ENCODE measurements at places on chromosomes 12 and 14.

- DNase-seq: no peak
Observed at GRCh38 chr12:118025168-118025567, 8.7 kb downstream of the RFC5 start.

DNA sequence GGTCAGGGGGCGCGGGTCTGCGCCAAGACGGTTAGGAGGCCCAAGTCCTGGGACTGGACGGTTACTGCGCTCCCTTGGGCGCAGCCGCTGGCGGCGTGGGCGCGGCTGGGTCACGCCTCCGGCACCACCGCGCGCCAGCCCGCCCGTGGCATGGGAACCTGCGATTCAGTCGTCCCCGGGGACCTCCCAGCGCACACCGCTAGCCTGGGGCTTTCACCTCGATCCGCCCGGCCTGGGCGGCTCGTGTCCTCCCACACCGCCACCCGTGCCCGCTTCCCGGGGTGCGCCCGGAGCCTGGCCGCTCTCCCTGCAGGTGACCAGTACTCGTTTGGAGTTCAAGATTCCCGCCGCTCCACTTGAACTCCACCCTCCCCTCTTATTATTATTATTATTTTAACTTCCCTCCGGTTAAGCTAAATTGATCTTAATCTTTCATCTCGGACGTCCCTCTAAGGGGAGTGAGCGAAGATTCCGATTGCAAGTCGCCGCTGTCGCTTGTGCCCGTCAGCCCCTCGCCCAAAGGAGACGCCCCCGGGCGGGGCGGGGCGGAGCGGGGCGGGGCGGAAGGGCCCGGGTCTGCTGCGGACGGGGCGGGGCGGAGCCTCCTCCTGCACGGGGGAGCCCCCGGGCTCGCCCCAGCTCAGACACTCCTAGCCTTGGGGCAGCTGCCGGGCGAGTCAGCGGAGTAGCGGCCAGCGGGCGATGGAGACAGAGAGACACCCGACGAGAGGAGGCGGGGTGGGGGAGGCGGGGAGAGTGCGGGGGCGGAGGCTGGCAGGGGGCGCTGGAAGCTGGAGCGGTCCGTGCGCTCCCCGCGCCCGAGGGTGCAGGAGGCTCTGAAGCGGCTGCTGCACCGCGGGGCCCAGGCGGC is at the start of gene KCNMB4:
KCNMB4 (plus strand) TSS at position 643 of the 871 bp plus-strand sequence. CDS start 445 bp downstream, outside the sequence.
- DNase-seq: peak; percentile 100

DNA sequence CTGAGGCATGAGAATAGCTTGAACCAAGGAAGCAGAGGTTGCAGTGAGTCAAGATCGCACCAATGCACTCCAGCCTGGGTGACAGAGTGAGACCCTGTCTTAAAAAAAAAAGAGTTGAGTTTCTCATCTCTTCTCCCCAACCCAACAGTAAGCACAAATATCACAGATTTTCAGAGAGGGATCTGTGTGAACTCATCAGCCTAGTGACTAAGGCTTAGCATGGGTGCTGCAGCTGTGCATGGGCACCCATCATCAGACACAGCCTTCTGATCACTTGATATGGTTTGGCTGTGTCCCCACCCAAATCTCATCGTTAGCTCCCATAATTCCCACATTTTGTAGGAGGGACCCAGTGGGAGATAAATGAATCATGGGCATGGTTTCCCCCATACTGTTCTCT is 298.9 kb downstream of the PCNX1 start:
- DNase-seq: no peak

GRCh38 chr14:92099802-92100201 is 6.6 kb downstream of the ATXN3 start:
- no peak for DNase-seq

DNA sequence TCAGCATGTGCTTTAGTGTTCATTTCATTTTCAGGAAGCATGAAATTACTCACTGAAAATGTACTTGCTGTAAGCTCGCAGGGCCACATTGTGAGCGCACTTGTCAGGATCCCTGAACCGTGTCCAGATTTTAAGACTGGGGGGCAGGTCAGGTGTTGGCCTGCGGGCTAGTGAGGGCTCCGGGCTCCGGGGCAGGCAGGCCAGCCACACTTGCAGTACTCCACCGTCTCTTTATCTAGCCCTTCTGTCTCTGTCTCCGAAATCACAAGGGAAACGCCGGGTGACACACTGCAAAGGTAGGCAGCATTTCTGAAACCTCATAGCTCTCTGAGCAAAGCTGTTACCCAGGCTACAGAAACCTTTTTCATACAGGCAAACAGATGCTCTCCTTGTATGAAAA is 98.7 kb downstream of the EML1 start:
- DNase-seq: no peak

DNA sequence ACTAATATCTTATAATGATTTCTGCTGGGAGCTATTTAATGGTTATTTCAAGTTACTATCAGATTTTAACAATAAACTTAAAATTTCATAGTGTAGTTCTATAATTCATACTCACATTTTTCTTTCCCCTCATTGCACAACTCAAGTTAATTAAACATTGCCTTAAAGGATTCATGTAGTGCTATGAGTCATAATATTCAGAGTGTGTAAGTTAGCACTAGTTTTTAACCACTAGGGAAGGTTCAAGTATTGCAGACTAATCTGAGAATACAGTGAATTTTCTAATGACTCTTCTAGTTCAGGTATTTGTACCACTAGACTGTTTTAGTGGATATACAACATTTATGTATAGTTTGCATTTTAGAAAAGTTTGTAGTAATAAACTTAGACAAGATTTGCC is 49.9 kb downstream of the FOXA1 start:
- no peak for DNase-seq

GRCh38 chr14:90782892-90783291 is 33.3 kb downstream of the TTC7B start:
- DNase-seq: no peak

- no peak for DNase-seq
Observed at GRCh38 chr12:109608270-109608669, 34.7 kb downstream of the MVK start.
